ENCODE measurements at places on chromosomes 16 and 17. TPM values are rescaled to one million over a fixed set of nuclear protein-coding genes. Genes with fewer than 3 reads are reported as not detected.

The MYCBPAP gene
- total RNA-seq, result 0.82 TPM

The GNAO1 gene
- total RNA-seq, result 15.4 TPM

The MT4 gene
- not detected for total RNA-seq

The KRTAP16-1 gene
- total RNA-seq, result not detected

The PRSS27 gene
- total RNA-seq, result 0.11 TPM

The TERB1 gene
- total RNA-seq, result not detected

GRCh38 chr16:19505600-19506303 is 16.1 kb downstream of the GDE1 start:
- H3K36me3 ChIP-seq, result peaks cover 81% of the 10 kb centered on the region
- peak overlapping the region; percentile 10 for H3K27ac ChIP-seq
- H3K27me3 ChIP-seq, result no peaks in the 10 kb centered on the region
- no peak for DNase-seq
- no peak overlapping the region for H3K4me3 ChIP-seq

- H3K27me3 ChIP-seq, result peaks cover 3% of the 10 kb centered on the region
- no peak overlapping the region for H3K4me3 ChIP-seq
Measured at GRCh38 chr16:77359065-77359502, 75.8 kb downstream of the ADAMTS18 start.

DNA sequence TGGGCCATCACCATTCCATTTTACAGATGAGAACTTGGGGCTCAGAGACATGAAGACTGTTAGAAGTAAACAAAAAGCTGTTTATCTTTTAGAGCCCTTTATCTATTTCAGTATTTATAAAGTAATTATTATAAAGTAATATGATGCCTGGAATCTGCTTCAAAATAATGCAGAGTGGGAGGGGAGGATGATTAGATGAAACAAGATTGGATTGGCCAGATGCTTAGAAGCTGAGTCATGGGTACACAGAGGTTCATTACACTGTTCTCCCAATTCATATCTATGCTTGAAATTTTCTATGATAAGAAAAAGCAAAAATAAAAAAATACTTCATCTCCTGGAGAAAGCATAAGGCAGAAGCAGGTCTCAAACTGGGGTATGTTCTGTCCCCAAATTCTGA is 29.4 kb downstream of the TOM1L2 start:
- no peaks in the 10 kb centered on the region for H3K36me3 ChIP-seq
- H3K27ac ChIP-seq, result peak overlapping the region; percentile 58
- peaks cover 98% of the 10 kb centered on the region for H3K4me1 ChIP-seq
- DNase-seq, result no peak
- no peak overlapping the region for H3K4me3 ChIP-seq
- H3K27me3 ChIP-seq, result no peaks in the 10 kb centered on the region

GRCh38 chr16:2884041-2884451 is 1.0 kb downstream of the FLYWCH2 start:
- no peaks in the 10 kb centered on the region for H3K27me3 ChIP-seq
- H3K4me3 ChIP-seq, result peak overlapping the region; percentile 93
- peak overlapping the region; percentile 97 for H3K27ac ChIP-seq
- no peak for DNase-seq
- peaks cover 3% of the 10 kb centered on the region for H3K36me3 ChIP-seq

DNA sequence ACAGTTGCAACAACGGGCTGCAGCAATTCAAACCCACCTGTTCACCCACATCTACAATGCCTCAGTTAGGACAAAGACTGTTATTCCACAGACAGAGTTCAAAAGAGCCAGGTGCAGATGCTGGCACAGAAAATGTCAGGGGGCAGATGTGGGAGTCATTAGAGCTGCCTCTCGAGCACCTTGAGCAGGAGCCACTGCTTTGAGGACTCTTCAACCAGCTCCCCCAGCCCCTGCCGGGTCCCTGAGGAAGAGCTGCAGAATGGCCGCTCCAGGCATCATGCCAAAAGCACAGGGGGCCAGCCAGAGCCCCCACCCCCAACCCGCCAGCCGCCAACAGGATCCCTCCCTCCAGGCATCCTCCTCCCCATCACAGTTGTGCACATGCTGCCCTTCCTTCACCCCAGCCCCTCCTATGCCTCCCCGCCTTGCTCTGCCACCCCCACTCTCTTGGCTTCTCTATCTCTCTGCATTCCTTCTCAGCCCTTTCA is 20.8 kb downstream of the C17orf67 start:
- H3K4me3 ChIP-seq, result no peak overlapping the region
- no peaks in the 10 kb centered on the region for H3K36me3 ChIP-seq

DNA sequence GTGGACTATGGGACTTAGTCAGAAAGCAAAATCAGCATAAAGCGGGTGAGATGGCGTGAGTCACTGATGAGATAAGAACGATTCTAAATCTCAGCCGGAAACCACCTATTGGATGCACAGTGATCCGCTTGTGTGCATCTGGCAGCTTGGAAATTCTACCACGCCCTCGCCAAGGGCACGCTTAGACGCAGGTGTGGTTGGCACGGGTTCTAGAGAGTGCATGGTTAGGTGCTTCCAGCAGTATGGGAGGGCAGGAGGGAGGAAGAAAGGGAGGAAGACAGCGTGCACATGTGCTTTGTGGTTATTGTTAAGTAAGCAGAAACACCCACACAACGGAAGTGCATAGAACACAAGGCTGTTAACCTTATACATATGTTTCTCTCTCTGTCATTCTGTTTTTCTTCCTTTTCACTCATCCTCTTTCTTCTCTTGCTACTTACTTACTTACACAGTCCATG is 374.0 kb upstream of the ASIC2 start:
- H3K36me3 ChIP-seq, result no peaks in the 10 kb centered on the region
- no peak overlapping the region for H3K4me3 ChIP-seq
- DNase-seq, result no peak

DNA sequence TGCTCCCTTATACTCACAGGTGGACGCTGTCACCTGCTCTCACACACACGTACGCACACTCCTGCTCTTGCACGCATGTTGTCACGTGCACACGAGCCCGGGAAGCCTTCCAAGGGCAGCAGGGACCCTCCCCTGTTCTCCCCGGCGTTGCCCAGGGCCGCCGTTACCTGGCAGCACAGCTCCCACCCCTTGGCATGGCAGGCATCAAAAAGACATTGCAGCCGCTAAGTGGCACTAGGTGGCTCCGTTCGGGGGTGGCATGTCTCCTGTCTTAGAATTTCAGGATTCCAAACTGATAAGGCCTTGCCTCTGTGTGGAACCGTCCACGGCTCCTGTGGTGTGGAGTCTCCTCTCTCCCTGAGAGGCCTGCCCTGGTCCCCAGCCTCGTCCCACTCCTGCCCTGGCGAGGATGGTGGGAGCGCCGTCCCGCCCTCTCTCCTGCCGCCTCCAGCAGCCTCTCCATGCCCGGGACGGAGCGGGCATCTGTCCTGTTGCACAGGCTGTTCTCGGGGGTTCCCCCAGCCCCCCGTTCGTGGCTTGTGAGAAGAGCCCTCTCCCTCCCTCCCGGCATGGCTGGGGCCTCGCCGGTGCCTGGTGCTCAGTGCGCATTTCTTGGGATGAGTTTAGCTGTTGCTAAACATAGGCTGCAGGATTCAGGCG is 126.7 kb upstream of the GSE1 start:
- no peak for DNase-seq
- H3K27me3 ChIP-seq, result no peaks in the 10 kb centered on the region
- H3K4me1 ChIP-seq, result peaks cover 14% of the 10 kb centered on the region
- H3K36me3 ChIP-seq, result no peaks in the 10 kb centered on the region
- no peak overlapping the region for H3K4me3 ChIP-seq
- H3K27ac ChIP-seq, result no peak overlapping the region

GRCh38 chr17:40331743-40332641 is 23.0 kb downstream of the RARA start:
- peak; percentile 93 for DNase-seq
- H3K27me3 ChIP-seq, result no peaks in the 10 kb centered on the region
- peak overlapping the region; percentile 55 for H3K4me3 ChIP-seq
- H3K27ac ChIP-seq, result peak overlapping the region; percentile 90
- peaks cover 7% of the 10 kb centered on the region for H3K36me3 ChIP-seq

GRCh38 chr17:5942687-5943086 is 127.5 kb upstream of the WSCD1 start:
- H3K4me3 ChIP-seq, result no peak overlapping the region
- H3K27me3 ChIP-seq, result peaks cover 65% of the 10 kb centered on the region
- H3K27ac ChIP-seq, result no peak overlapping the region

DNA sequence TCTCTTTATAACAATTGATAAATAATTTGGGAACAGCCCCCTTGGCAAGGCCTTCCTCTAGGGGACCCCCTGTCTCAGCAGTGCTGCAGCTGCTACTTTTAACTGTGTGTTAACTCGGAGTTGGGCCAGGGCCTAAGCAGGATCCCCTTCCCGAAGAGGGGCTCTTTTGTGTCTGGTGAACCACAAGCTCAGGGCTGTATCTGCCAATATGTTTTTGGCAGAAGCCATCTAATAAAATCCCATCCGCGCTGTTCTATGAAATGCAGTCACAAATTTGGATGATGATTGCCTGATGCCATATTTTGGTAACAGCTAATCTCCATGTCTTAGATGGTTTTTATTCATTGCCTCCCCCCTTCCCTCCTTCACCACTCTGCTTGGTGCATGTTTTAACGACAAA is 267.7 kb downstream of the FTO start:
- H3K4me1 ChIP-seq, result peaks cover 45% of the 10 kb centered on the region
- H3K27me3 ChIP-seq, result no peaks in the 10 kb centered on the region
- H3K36me3 ChIP-seq, result no peaks in the 10 kb centered on the region
- DNase-seq, result no peak
- no peak overlapping the region for H3K27ac ChIP-seq

GRCh38 chr16:72179204-72179970 is 7.4 kb upstream of the PMFBP1 start:
- no peak for DNase-seq

DNA sequence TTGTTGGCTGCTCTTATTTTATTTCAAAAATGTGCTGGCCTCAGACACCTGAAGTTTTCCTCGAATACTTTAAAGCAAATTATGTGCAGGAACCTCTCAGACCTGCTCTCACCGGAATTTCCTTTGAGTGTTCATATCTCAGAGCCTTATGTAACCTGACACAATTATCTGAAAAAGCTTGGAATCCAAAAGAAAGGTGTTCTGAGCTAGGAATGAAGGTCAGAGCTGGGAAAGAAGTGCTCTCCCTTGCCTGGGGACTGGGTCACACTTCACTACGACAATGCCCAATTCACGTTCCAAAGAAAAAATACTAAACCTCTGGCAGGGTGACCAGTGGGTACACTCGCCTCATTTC is 6.7 kb upstream of the HSD11B2 start:
- DNase-seq, result no peak
- no peak overlapping the region for H3K4me3 ChIP-seq
- peaks cover 54% of the 10 kb centered on the region for H3K27me3 ChIP-seq
- peaks cover 23% of the 10 kb centered on the region for H3K4me1 ChIP-seq
- no peak overlapping the region for H3K27ac ChIP-seq

DNA sequence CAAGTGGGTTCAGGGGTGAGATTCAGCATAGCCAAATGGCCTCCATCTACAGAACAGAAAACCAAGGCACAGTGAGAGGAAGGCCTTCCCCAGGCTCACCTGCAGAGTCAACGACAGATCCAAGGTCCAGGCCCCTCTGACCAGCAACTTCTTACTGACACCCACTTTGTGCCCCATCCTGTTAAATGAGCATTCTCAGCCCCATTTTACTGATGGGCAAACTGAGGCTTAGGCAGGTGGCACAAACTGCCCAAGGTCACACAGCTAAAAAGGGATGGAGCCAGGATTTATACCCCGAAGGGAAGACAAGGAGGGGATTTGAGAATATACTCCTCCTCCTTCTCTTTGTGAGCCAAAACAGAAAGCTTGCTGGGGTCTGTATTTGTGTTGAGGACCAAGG is 9.3 kb downstream of the SBK1 start:
- no peaks in the 10 kb centered on the region for H3K27me3 ChIP-seq
- H3K4me3 ChIP-seq, result no peak overlapping the region
- no peaks in the 10 kb centered on the region for H3K36me3 ChIP-seq
- H3K27ac ChIP-seq, result no peak overlapping the region
- no peak for DNase-seq
- H3K4me1 ChIP-seq, result peaks cover 11% of the 10 kb centered on the region

DNA sequence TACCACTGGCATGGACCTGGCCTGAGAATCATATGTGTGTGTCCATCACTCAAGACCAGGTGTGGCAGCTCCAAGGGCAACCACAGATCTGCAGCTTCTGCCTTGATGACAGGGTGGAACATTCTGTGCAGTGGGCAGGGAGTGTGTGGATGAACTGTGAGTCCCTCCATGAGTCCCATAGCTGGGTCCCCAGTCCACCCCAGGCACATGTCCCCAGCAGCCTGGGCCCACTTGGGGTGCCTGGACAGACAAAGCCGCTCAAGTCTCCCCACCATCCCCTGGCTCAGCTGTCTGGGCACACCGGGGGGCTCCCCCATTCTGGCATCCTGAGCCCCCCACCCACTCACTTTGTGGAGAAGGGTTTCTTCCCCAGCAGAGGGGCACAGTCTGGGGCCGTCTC is 4.6 kb upstream of the KRT16 start:
- H3K27me3 ChIP-seq, result peaks cover 95% of the 10 kb centered on the region
- no peak overlapping the region for H3K27ac ChIP-seq
- H3K36me3 ChIP-seq, result no peaks in the 10 kb centered on the region
- DNase-seq, result no peak

DNA sequence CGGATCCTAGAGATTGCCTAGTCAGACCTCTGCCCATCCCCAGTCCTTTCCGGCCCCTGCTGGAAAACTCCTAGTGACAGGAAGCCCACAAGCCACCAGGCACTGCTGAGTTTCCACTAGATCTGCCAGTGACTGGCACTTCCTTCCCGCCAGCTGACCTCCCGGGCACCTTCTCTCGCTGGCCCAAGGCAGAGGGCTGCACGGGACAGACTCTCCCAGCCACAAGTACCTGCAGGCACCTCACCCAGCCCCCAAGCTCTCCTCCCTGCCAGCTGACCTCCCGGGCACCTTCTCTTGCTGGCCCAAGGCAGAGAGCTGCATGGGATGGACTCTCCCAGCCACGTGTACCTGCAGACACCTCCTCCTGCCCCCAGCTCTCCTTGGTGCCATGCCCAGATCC is 66.3 kb upstream of the DOC2B start:
- H3K4me1 ChIP-seq, result no peaks in the 10 kb centered on the region
- no peak overlapping the region for H3K27ac ChIP-seq
- H3K36me3 ChIP-seq, result no peaks in the 10 kb centered on the region
- peak; percentile 11 for DNase-seq
- H3K27me3 ChIP-seq, result peaks cover 8% of the 10 kb centered on the region
- no peak overlapping the region for H3K4me3 ChIP-seq

- peaks cover 100% of the 10 kb centered on the region for H3K36me3 ChIP-seq
- H3K27me3 ChIP-seq, result no peaks in the 10 kb centered on the region
- no peaks in the 10 kb centered on the region for H3K4me1 ChIP-seq
- H3K27ac ChIP-seq, result no peak overlapping the region
- no peak for DNase-seq
Measured at GRCh38 chr17:64531955-64532371, 25.2 kb downstream of the CEP95 start.

DNA sequence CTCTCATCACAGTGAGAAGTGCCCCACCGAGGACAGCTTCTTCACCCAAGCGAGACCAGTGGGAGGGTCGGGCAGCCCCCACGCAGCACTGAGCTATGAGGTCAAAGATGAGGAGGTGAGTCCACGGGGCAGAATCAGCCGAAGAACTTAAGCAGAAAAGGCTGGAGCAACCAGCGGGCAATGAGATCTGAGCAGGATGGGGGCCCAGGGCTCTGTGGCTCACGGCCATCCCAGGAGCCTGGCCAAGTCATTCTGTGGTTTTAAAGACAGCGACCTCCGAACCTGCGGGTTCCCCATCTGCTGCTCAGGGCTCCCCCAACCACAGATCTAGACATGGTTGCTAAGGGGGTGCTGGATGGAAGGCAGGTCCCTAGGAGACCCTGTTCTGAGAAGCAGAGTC is 202.6 kb downstream of the RBFOX3 start:
- H3K36me3 ChIP-seq, result no peaks in the 10 kb centered on the region
- no peak overlapping the region for H3K27ac ChIP-seq
- H3K4me3 ChIP-seq, result no peak overlapping the region
- peaks cover 100% of the 10 kb centered on the region for H3K27me3 ChIP-seq

GRCh38 chr16:14569213-14569612 is 60.8 kb downstream of the PARN start:
- peaks cover 7% of the 10 kb centered on the region for H3K36me3 ChIP-seq
- H3K4me1 ChIP-seq, result peaks cover 12% of the 10 kb centered on the region
- H3K4me3 ChIP-seq, result no peak overlapping the region
- no peak overlapping the region for H3K27ac ChIP-seq
